IPS DF 6.9 (cell line): ENCODE measurements at places on chromosomes 7 and 10.

GRCh38 chr7:13821152-13821787 is 168.2 kb downstream of the ETV1 start:
- no peak for DNase-seq

- no peak for DNase-seq
Observed at GRCh38 chr10:122853665-122854313, 8.1 kb upstream of the CUZD1 start.

DNA sequence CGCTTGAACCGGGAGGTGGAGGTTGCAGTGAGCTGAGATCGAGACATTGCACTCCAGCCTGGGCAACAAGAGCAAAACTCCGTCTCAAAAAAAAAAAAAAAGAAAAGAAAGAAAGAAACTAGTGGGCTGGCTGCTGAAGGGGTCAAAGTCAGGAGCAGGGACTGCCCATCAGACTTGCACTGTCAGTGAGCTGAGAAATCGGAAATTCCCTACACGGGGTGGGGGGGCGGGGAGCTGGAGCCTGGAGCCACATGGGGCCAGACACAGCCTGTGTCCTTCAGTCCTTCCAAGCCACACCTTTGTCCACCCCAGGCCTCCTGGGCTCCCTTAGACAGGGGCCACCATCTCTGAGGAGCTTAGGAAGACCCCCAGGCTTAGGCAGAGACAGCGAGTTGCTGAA is 34.5 kb downstream of the SRRM3 start:
- no peak for DNase-seq

- no peak for DNase-seq
Observed at GRCh38 chr7:16234493-16235146, 186.7 kb downstream of the CRPPA start.

DNA sequence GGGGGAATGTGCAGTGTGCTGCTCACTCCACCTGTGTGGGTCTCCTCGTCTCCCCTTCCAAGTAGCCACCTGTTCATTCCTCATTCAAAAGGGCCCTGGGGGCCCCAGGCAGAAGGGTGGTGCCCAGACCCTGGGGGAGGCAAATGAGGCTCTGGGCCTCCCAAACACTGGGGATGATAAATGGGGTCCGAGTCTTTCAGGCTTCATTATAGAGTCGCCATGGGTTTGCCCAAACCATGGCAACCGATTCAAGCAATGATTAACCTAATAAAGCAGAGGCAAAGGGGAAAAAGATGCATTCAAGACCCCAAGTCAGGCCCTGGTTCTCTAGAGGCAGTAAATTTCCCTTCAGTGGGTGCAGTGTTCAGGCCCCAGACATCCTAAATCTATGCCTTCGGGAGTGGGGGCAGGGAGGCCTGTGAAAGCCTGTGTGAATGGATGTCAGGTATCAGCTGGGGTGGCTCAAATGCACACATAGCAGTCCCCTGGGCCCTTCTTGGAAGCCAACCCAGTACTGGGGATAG is 10.4 kb downstream of the NEUROG3 start:
- no peak for DNase-seq

- no peak for DNase-seq
Observed at GRCh38 chr10:77571490-77571889, 66.1 kb downstream of the KCNMA1 start.

- DNase-seq, result no peak
Observed at GRCh38 chr7:45509222-45509621, 64.9 kb upstream of the ADCY1 start.

- DNase-seq, result no peak
Observed at GRCh38 chr7:157397036-157397720, 60.4 kb downstream of the DNAJB6 start.

GRCh38 chr10:60718886-60719285 is 59.4 kb upstream of the CDK1 start:
- no peak for DNase-seq

- no peak for DNase-seq
Observed at GRCh38 chr10:50432211-50433009, 181.1 kb upstream of the ASAH2 start.

DNA sequence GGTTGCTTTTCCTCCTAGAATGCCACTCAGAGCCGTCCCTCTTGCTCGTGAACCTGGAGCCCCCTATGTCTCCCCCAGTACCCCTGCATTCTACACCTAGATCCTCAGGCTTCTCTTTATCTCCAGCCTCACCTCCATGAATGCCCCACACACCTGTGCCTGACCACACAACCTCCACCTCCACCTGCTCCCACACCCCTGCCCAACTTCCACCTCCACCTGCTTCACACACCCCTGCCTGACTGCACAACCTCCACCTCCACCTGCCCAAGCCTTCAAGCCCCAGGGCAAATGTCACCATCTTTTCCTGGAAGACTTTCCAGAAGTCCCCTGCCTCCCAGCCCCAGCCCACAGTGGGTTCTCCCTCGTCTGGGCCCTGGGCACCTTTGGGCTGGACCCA is 6.9 kb upstream of the LFNG start:
- DNase-seq, result no peak

GRCh38 chr10:104928734-104929133 is 287.6 kb downstream of the SORCS3 start:
- DNase-seq, result no peak

- no peak for DNase-seq
Observed at GRCh38 chr7:24866004-24866615, 108.8 kb upstream of the GSDME start.

GRCh38 chr10:90855126-90855525 is 2.7 kb downstream of the HTR7 start:
- DNase-seq, result no peak

DNA sequence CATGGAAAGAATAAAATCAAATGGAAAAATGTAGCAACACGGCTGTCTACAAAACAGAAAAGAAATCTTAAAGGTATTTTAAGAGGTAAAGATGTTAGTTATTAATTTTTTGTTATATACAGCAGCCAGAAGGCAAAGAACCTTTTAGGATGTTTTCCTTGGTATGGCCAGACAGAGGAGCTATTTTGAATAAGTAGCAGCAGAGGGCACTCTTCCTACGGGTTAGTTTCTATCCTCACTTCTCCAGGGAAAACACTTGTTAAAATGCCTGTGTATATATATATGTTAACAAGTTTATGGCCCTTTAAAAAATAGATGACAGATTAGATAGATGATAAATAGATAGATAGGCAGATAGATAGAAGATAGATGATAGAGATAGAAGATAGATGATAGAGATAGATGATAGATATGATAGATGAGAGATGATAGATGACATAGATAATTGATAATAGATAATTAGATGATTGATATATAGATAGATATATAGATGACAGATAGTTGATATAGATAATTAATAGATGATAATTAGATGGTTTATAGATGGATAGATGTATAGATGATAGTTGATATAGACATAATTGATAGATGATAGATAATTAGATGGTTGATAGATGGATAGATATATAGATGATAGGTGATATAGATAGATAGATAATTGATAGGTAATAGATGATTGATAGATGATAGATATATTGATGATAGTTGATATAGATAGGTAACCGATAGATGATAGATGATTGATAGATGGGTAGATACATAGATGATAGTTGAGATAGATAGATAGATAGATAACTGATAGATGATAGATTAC is 57.8 kb upstream of the WIPF3 start:
- DNase-seq, result no peak

GRCh38 chr10:46548498-46549090 is 7.9 kb downstream of the GPRIN2 start:
- DNase-seq, result no peak

- no peak for DNase-seq
Observed at GRCh38 chr7:48741545-48741944, 182.8 kb upstream of the CDC14C start.

DNA sequence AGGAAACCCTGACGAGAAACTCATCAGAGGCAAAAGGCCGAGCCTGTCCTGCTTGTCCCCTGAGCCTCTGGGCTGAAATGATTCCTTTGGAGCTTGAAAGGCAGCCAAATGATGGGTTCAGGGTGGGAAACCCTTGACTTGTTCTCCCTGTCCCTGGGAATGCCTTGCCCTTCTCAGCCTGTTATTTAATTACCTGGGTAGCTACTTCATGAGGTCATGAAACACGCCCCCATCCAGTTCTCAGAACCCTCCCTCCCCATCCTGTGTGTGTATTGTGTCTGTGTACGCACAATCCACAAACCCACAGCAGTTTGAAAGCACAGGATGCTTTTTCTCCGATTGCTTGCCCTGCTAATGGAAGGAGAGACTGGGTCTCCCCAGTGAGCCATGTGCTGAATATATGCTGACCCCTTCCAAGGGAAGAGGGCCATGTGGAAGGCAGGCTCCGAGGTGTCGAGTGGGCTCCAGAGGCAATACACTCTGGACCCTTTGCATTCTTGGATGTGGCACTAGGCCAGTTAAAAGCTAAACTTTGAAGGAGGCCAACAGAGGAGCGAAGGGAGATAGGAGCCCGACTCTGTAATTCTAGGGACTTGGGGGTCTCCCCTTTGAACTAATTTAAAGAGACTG is 10.6 kb downstream of the DUSP5 start:
- no peak for DNase-seq
